ENCODE measurements at places on chromosomes 3 and 15.

GRCh38 chr3:127137757-127138536, 55.0 kb upstream of the PRR23E start:
- no peak for DNase-seq

DNA sequence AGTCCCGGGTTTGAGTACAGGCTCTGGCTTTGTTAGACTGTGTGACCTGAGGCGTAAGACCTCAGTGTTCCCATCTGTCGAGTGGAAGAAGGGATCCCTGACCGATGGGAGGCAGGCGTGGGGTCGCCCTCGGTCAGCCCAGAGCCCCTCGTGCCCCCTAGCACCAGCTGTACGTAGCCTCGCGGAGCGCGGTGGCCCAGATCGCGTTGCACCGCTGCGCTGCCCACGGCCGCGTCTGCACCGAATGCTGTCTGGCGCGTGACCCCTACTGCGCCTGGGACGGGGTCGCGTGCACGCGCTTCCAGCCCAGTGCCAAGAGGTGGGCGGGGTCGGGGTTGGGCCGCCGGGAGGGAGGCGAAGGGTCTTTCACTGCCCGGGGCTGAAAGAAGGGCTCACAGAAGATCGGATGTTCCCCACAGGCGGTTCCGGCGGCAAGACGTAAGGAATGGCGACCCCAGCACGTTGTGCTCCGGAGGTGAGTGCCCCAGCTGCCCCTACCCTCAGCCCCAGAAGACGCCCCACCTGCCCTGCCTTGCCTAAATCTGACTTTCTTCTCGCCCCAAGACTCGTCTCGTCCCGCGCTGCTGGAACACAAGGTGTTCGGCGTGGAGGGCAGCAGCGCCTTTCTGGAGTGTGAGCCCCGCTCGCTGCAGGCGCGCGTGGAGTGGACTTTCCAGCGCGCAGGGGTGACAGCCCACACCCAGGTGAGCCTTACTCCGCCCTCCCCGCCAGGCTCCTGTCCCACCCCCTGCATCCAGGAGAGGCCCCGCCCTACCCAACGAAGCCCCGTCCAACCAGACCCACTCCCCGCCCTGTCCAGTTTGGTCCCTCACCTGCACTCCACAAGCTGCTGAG, 3.5 kb upstream of the LSMEM2 start:
- no peak for DNase-seq

GRCh38 chr3:16369885-16370284, 104.9 kb downstream of the OXNAD1 start:
- no peak for DNase-seq

DNA sequence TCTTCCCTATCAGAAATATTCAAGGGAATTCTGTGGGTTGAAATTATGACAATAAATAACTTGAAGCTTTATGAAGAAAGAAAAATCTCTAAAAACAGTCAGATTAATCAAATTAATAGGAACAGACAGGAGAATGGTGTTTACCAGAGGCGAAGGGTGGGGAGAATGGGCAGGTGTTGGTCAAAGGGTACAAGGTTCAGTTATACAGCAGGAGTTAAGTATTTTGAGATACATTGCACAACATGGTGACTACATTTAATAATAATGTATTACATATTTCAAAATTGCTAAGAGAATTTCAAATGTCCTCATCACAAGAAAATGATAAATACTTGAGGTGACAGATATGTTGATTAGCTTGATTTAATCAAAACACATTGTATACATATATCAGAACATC, 18.6 kb downstream of the SPCS1 start:
- DNase-seq: no peak

- no peak for DNase-seq
Measured at GRCh38 chr3:45623846-45624245, 29.3 kb downstream of the LIMD1 start.

GRCh38 chr3:149273096-149273751, 51.6 kb upstream of the CP start:
- DNase-seq: peak; percentile 71

DNA sequence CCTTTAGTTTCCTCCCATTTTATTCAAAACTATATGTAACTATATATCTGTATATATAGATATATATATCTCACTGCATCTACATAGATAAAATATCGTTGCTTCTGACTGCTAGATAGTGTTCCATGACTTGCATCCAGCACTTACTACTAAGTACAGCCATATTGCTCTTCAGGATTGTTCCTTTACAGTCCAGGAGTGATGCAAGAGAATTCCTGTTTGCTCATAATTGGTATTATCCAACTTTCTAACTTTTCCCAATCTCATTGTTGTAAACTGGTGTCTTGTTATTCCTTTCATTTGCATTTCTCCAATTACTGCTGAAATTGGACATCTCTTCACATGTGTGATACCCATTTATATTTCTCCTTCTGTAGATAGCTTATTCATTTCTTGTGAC, 99.8 kb upstream of the STRIT1 start:
- DNase-seq: no peak

GRCh38 chr3:50213373-50213772, 8.3 kb downstream of the SLC38A3 start:
- no peak for DNase-seq

DNA sequence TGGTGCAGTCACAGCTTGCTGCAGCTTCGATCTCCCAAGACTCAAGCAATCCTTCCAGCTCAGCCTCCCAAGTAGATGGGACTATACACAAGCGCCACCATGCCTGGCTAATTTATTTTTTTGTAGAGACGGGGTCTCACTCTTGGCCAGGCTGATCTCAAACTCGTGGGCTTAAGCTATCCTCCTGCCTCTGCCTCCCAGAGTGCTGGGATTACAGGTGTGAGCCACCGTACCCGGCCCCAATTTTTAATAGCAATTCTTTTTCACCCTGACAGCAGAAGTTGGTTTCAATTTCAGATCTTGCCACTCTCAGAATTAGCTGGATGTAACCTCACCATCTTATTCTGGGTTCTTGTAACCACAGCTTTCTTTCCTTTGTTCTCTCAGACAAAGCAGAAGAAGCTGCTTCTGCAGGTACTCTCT, 64.8 kb downstream of the TRIM71 start:
- DNase-seq: no peak

DNA sequence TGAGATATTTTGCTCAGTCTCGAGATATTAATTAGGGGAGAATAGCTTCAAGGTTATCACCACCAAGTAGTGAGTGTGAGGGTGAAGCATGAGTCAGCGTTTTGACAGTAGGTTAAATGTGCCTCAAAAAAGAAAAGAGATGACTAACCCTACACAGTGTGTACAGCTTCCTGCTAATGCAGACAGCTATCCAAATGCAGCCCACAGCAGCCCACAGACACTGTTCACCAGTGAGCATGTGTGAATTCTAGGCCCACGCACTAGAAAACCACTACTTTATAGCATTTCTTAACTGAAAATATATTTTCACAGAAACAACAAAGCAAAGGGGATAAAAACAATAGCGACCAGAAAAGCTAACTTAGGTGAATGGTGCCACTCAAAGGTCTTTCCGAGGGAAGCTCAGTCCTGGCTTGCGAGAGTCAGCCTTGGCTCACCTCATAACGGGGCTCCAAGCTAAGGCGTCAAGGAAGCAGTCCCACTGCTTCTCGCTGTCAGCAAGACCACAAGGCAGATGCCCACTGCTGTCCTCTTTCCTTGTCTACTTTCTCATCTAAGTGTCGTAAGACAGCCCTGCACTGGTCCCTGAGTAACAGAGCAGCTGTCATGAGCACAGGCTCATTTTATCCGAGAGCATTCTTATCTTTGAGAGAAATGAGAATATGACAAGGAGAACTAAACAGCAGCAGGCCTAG, 47.6 kb downstream of the TXNRD3 start:
- no peak for DNase-seq

DNA sequence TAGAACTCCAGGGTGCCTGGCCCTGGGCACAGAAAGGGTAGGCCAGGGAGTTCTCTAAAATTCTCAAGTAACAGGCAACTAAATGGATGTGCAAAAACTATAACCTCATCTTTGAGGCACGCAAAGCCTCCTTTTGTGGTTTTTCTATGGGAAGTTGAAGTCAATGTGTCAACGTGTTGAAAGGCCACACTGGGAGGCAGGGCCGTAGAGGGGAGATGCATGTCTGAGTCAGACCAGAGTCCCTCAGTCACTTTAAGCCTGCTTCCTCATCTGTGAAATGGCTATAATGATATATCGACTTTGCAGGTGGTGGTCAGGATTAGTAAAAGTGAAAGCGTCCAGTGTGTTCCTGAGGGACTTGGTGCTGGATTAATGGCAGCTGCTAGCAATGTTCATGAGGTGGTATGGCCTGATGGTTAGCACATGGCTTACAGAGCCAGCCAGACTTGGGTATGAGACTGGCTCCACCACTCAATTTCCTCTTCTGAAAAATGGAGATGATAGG, 17.0 kb downstream of the TGM5 start:
- no peak for DNase-seq

GRCh38 chr15:97791824-97792792, 168.4 kb upstream of the ARRDC4 start:
- no peak for DNase-seq

DNA sequence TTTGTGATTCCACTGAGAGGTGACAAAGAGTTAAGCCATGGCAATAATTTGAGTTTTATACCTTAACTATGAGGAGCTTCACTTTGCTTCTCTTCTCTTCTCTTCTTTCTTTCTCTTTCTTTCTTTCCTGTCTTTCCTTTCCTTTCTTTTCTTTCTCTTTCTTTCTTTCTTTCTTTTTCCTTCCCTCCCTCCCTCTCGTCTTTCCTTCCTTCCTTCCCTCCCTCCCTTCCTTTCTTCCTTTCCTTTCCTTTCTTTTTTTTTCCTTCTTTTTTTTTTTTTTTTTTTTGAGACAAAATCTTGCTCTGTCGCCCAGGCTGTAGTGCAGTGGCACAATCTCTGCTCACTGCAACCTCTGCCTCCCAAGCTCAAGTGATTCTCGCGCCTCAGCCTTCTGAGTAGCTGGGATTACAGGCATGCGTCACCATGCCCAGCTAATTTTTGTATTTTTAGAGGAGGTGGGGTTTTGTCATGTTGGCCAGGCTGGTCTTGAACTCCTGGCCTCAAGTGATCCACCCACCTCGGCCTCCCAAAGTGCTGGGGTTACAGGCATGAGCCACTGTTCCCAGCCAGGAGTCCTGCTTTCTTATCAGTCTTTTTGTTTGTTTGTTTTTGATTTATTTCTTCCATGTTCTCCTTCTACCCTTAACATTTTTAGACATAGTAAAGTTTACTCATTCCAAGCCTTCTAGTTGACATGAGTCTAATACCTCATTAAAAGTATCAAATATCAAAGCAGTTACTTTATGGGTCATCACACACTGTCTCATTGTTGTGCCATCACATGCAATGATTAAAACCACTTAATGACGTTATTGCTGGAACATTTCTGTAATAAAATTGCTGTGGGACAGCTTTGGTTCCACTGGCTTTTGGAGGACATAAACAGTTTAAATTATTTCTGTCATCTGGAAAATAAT, 29.9 kb downstream of the SLC49A4 start:
- DNase-seq: no peak

GRCh38 chr3:18813300-18813699, 335.0 kb upstream of the KCNH8 start:
- no peak for DNase-seq

GRCh38 chr3:168260859-168261258, 165.1 kb upstream of the GOLIM4 start:
- no peak for DNase-seq

GRCh38 chr15:41832875-41833274, 5.0 kb downstream of the JMJD7 start:
- peak; percentile 82 for DNase-seq

DNA sequence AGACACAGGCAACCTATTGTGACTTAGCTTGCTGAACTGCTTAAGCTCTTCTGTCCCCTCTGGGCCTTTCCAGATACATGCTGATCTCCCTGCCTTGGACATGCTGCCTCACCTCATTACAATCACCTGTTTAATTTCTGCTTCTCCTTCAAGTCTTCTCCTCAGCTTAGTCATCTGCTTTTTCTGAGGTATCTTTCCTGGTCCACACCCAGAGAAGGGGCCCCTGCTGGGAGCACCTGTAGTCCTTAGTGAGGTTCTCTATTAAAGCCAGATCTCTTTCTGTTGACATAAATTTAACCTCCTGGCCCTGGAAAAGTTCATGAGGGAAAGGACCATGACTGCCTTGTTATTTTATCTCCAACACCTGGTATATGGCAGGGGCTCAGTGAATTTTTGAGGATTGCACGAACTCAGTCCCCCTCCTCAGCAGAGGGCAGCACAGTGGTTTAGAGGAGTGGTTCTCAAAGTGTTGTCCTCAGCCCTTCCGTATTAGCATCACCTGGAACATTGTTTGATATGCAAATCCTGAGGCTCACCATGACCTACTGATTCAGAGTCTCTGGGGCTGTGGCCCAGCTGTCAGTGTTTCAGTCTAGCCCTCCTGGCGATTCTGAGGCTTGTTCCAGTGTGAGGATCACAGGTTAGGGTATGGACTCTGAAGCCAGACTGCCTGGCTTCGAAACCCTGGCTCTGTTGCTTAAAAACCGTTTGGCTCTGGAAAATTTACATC, 12.7 kb downstream of the COL6A6 start:
- no peak for DNase-seq

DNA sequence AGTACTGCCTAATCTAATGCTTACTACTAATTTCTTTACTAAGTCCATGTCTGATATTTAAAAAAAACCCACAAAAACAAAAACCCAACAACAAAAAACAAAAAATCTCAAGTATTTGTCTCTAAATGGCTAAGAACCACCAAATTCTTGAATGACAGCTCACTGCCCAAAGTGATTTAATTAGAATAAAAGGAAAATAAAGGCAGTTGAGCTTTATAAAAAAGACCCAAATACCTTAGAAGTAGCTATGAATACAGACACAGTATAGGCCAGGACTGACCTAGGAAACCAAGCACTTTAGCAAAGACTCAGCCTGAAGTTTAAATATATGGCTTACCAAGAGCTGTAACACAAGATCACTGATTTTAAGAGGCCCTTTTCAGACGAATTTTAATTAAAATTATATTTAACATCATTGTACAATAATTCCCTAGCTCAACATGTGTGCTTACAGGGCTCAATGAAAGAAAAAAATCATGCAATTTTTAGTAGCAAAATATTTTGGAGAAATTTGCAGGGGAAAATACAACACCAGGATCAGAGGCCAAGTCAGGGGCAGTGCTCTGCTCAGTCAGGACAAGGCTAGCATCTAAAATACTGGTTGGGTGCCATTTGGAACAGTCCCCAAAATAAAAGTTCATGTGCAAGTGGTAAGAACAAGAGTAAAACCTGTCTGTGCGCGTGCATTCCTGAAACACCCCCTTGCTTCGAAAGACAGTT, 24.8 kb downstream of the UQCC5 start:
- DNase-seq: no peak

GRCh38 chr15:56339594-56339993, 25.6 kb upstream of the TEX9 start:
- no peak for DNase-seq

DNA sequence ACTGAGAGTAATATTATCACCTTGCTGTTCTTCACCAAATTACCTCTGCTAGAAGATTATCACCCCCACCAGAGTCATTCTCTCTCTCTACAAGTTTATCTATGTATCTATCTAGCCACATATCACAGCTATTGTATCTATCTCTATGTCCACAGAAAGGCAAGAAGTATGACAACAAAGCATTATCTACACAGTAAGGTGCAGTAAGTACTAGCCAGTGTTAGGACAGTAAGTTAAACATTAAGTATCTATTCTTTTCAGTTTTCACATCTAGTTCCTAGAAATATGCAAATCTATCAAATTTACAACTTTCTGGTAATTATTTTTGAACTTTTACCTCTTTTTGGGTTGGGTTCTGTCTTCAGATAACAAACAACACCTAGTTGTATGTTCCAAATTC, 26.5 kb upstream of the XXYLT1 start:
- no peak for DNase-seq

Measured in NCI-H345 (cell line).